Stimulated activated CD4-positive, alpha-beta T cell treated with anti-CD3 and anti-CD28 coated beads, Interleukin-1b, Interleukin-23, amount 100 ng/mL, for 48 hours (primary cell): ENCODE measurements at places on chromosomes 13 and 19.

DNA sequence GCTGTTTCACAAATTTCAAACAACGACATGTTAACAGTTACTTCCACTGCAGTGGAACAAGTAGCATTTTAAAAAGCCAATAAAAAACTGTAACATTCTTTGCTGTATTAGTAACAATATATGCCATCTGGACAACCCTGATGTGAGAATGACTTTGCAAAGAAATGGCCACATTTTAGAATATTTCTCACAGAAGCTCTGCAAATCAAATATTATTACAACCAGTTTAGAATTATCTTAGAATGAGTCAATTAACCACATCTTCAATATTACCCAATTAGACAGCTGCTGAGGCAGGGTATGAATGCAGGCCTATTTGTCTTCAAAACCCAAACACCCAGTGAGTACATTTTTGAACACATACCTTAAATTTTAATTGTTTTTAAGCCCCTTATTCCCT is 3.2 kb downstream of the ZNF699 start:
- no peak for DNase-seq

DNA sequence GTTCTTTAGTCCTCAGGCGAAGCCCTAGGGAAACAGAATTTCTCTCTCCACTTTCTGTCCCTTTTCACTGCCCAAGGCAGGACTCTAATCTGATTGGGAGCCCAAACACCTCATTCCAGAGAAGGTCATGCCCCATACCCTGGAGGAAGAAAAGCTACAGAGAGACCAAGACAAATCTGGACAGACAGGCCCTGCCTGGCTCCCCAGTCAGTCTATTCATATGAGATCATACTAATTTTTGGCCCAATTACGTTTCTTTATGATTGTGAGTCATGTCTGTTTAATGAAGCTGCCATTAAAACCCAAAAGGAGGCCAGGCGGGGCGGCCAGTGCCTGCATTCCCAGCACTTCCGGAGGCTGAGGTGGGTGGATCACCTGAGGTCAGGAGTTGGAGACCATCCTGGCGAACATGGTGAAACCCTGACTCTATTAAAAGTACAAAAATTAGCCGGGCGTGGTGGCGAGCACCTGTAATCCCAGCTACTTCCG is 3.3 kb upstream of the AP3D1 start:
- DNase-seq: no peak

GRCh38 chr19:12666265-12667048 is at the start of the genes MAN2B1 and WDR83:
Gene MAN2B1, minus strand, starts transcription at chr19:12666742. Its CDS starts 41 bp downstream, at chr19:12666701.
Gene WDR83, plus strand, starts transcription at chr19:12666807. Its CDS starts 2,984 bp downstream, at chr19:12669791.
- DNase-seq: peak; percentile 74

- DNase-seq: no peak
Observed at GRCh38 chr13:50676602-50677001, 166.9 kb downstream of the DLEU7 start.

- DNase-seq: no peak
Observed at GRCh38 chr13:26300140-26300539, 46.2 kb downstream of the CDK8 start.

DNA sequence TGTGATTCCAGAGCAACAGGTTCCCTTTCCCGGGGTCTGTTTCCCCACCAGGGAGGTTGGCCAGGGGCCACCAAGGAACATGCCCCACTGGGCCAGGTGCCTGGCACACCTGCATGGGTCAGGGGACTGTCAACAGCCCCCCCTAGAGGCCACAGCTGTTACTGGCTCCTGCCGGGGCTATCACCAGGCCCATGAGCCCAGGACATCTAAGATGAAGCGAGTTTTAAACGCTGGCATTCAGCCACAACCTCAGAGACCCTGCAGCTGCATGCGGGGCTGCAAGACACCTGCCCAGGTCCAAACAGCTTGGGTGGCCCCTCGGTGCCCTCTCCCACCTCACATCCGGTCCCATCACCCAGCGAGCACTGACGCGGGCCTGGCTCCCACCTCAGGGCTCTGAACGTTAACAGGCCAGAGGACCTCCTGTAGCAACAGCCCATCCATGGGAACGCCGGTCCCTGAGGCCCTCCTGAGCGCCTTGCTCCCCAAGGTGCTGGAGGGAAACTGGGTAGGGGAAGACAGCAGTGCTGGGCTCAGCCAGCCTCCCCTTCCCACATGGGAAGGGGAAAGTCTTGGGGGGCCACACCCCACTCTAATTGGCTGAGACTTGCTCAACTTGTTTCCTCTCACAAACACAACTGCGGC is 12.0 kb downstream of the KHSRP start:
- DNase-seq: peak; percentile 51

- no peak for DNase-seq
Observed at GRCh38 chr13:106354961-106355360, 180.5 kb downstream of the EFNB2 start.

GRCh38 chr13:35874704-35875103 is 256.5 kb downstream of the DCLK1 start:
- no peak for DNase-seq

DNA sequence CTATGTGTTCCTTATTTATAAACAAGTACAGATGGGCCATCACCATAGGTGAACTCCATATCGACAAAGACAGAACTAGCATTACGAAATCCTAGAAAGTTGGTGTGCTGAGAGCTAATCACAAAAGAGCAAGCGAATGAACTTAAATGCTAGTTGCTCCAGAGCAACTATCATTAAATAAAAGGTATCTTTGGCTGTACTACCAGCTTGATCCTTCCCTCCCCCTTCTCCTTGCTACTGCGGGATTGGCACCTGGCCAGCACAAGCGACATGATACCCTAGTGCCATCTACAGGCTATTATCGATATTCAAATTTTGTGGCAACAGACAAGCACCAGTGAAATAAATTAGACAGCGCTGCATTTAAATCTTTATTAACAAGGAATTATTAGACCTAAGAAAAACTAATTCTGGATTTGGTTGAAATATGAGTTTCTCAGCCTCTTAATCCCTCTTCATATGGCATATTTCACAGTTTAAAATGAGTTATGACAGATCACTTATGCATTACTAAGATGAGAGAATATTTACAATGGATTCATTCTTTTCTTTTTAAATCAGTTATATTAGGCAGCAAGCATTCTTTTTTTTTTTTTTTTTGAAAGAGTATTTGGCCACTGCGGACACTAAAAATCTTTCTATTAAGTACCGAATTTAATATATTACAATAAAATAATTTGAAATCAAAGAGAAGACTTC is 5.8 kb downstream of the PCDH9 start:
- DNase-seq: peak; percentile 58

DNA sequence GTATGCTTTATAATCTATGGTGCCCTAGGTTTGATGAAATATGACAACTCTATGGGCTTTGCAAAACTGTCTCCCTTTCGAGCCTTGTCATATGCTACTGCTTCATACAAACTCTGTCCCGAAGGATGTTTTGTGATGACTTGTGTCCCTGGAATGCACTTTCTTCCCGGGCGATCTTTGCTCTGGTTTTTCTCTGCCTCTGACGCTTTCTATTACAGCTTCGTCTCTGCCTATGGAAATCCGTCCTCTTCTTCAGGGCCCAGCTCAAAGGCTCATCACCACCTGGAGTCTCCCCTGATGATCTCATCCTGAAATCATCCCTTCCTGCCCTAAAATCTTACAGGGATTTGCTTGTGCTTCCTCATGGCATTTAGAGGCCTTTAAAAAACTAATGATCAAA is 191.5 kb upstream of the KL start:
- DNase-seq: no peak

GRCh38 chr13:99796175-99796819 is 175.3 kb downstream of the ZIC5 start:
- DNase-seq: peak; percentile 6

- DNase-seq: no peak
Observed at GRCh38 chr13:33411312-33411711, 125.8 kb upstream of the STARD13 start.

GRCh38 chr13:26895081-26895807 is 134.7 kb upstream of the GPR12 start:
- DNase-seq: no peak

DNA sequence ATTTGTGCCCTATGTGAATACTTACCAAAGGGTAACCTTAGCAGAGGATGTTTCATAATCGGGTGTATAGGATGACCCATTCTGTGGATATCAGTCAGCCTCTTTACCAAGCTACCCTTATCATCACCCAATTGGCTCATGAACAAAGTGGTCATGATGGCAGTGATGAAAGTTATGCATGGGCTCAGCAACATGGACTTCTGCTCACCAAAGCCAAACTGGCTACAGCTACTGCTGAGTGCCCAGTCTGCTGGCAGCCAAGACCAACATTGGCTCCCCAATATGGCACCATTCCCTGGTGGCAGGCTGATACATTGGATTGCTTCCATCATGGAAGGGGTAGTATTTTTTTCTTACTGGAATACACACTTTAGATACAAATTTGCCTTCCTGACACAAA is 5.7 kb upstream of the ZNF461 start:
- no peak for DNase-seq

DNA sequence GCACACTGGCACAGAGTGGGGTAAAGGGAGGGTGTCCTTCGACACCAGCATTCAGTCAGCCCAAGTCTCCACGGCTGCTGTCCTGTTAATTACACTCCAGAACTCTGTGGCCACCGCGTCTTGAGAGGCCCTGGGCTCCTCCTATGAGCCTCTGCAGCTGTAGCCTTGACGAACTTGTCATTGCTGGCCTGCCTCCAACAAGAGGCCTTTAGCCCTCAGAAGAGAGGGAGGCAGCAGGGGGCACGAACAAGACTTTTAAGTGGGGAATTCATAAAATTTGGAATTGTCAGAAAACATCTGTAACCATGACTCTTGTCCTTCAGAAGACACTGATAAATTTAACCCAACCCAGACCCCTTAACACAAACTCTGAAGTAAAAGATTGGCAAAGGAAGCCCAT is 241.9 kb downstream of the UQCRFS1 start:
- no peak for DNase-seq

DNA sequence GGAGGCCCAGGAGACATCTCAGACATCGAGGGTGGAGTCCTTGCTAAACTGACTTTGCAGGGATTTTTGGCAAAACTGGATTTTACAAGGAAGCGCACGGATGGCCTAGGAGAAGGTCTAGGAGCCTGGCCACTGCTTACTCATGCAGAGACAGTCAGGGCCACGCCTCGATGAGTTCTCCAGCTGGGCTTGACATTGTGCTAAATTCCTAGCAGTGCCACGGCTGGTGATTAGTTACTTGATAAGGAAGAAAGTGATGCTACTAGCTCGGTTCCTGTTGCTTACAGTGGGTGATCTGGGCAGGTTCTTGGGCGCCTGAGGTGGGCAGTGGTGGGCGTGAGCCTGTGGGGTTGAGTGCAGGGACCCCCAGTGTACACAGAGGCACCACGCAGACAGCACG is 143.4 kb downstream of the SOX1 start:
- DNase-seq: no peak

DNA sequence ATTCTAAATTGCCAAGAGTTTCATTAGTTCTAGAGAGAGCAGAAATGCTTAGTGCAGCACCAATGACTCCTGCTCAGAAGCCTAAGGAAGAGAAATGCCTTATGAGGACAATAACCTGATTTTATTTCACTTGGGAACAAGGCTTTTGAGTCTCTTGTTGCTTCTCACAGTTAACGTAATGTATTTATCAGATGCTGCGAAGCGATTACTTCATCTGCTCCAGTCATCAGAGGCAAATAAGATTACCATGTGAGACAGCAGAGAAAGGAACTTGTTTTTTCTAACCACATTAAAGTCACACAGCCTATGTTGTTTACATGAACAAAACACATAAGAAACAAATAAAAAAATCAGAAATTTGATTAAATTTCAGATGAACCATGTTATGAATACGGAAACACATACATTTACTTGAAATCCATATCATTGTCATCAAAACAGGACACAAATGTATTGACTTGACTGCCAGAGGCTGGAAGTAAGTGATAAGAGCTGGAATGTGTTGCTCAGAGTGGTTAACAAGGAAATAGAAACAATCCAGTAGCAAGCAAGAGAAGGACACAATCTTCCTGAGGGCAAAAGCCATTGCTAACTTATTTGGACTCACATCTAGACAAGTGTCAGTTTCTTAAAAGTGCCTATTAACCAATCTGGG is 147.3 kb downstream of the LHFPL6 start:
- DNase-seq: no peak

DNA sequence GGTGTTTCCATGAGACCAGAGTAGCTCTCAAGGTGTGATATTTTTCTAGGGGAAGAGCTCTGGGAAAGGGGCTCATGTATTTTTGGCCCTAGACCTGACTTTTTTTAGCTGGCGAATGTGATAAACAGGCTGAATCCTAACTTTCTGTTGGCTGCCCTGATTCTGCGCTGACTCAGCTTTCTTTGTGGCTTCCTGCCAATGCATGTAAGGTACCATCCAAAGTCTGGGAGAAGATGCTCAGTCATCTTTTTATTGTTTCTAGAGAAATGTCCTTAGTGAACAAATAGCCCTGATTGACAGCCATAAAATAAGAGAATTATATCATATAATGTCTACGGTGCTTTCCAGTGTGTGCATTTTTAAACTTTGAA is 113.6 kb upstream of the MBNL2 start:
- DNase-seq: no peak

- no peak for DNase-seq
Observed at GRCh38 chr13:99916366-99917103, 55.0 kb downstream of the ZIC5 start.

DNA sequence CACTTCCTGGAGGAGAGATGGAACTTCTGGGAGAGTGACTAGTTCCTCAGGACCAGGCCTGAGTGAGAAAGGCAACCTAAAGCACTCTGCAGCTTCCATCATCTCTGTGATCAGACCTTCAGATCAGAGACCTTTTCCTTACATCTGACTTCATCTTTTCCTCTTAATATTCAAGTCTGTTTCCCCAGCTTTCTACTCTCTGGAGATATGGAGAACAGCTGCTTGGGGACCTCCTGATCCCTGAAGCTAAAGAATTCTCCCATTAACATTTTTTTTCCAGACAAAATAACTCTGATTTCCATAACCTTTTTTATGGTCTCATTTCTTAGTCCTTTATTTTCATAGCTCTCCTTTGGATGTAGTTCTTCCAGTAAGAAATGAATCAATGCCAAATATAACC is 133.4 kb upstream of the FNDC3A start:
- DNase-seq: no peak

DNA sequence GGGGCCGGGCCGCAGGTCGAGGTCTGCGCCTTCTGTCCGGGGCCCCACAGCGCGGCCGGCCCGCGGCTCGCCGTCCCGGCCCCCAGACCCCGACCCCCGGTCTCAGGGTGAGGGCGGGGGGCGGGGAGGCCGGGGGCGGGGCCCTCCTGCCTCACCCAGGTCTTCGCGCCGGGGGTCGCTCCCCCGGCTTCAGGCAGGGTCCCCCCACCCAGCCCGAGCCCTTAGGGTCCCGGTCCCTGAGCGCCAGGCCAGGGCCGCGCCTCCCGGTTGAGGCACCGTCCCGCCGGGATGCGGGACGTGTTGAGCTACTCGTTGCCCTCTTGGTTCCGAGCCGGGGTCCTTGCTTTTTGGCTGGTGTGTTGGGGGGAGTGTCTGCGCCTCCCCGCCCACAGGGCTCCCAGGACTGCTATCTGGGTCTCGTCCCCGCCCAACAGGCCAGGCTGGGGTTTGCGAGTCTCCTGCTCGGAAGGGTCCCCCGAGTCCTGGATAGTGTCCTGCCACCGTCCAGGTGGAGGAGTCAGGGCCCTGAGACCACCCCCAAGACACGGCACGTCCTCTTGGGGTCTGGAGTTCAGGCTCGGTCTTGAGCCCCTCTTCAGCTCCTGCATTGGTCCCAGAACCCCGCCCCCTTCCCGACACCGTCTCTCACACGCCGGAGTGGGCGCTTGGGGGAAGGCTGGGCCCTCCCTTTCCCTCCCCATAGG is 452 bp downstream of the PIAS4 start:
- DNase-seq: peak; percentile 11

- DNase-seq: no peak
Observed at GRCh38 chr13:111114362-111115060, 599 bp upstream of the ARHGEF7 start.
